ENCODE measurements at places on chromosomes 6 and 20. TPM values are rescaled to one million over a fixed set of nuclear protein-coding genes. Genes with fewer than 3 reads are reported as not detected.

CST5 gene
- total RNA-seq = not detected

MUC22 gene
- total RNA-seq = not detected

ARMC12 gene
- 3.9 TPM for total RNA-seq

PACRG gene
- total RNA-seq = not detected

HLA-DOA gene
- 1.6 TPM for total RNA-seq

KCNK15 gene
- 1.0 TPM for total RNA-seq

Measured in activated naive CD4-positive, alpha-beta T cell treated with anti-CD3 and anti-CD28 coated beads for 36 hours (primary cell).